T-helper 2 cell (primary cell): ENCODE measurements at places on chromosomes 2 and 18.

DNA sequence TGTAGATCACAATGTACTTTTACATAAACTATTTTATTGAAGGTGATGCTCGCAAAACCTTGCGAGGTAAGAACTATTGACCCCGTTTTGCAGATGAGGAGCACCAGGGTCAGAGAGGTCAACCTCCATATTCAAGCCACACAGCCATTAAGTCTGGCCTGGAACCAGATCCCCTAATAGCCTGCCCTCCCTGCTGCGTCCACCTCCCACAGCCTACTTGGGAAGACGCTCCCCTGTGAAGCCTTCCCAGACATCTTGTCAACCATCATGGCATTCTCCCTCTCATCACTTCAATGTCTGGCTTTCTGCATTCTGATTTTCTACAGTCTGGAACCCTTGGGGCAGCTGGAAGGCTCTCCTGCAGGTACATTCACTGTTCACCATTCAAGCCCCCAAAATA lies 101.0 kb downstream of the TTC32 start:
- DNase-seq: no peak

GRCh38 chr18:39911716-39912115 lies 2043.3 kb upstream of the PIK3C3 start:
- no peak for DNase-seq

DNA sequence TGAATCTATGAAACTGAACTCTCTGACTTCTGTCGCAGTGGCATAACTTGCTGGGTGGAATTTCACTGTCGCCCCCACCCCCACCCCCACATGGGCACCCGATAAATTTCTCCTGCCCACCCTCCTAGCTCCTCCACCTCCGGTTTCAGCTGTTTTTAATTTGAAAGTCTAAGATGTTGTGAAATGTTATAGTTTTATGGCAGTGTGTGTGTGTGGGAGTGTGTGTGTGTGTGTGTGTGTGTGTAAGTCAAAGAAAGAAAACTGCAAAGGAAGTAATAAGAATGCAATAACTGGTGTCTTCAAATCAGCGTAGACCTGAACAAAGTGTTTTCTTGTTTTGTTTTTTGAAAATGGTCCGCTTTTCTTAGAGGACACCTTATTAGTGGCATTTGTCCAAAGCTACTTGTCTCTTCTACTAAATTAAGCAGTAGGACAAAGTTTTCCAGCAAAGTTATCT lies 388 bp downstream of the DTNA start:
- DNase-seq: no peak

- DNase-seq: peak; percentile 60
Observed at GRCh38 chr2:98508709-98509066, 64.0 kb downstream of the INPP4A start.

GRCh38 chr2:120396013-120396860 lies 50.3 kb downstream of the INHBB start:
- no peak for DNase-seq

- peak; percentile 36 for DNase-seq
Observed at GRCh38 chr2:69306822-69307578, 80.0 kb downstream of the GFPT1 start.

- no peak for DNase-seq
Observed at GRCh38 chr18:49166327-49166726, 215.6 kb upstream of the SMAD7 start.

GRCh38 chr18:32881009-32881408 lies 108.2 kb upstream of the KLHL14 start:
- DNase-seq: no peak

DNA sequence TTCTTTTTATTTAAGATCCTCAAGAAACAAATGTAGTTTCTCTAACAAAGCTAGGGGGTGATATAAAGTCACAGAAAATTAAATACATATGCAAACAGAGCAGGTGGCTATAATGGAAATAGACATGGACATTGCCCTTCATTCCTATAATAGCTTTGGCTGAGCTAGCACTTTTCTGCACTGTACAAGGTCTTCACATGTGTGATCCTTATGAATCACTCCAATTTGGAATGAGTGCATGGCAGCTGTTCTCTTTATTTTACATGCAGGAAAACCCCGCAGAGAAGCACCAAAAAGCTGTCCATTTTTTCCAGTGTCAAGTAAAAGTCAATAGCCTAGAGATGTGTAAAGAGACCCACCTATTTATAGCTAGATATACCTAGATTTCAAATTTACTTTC lies 747.4 kb upstream of the SLC8A1 start:
- DNase-seq: no peak

DNA sequence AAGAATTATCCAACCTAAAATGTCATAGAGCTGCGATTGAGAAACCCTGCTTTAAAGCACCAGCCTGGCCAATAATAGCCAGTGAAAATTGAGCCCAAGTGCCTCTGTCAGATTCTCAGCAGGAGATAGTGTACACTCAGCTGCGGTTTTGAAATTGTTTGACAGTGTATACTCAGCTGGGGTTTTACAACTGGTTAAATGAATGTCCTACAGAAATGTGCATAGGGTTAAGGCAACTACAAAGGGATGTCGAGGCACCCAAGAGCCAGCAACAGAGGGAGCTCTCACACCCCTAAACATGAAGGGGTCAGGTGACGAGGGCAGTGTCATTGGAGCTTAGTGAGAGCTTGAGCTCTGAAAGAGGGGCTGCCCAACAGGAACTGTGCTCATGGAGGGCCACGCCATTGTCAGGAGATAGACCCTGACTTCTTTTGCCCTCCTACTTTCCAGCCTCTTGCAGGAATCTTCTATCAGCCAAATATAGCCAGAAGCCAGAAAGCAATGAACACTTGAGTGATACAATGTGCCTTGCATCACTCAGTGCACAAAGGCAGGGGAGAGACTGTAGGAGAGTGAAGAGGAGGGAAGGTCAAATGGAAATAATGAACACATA lies 15.1 kb downstream of the ACTG2 start:
- peak; percentile 78 for DNase-seq

GRCh38 chr2:7146151-7146550 lies 228.9 kb downstream of the RNF144A start:
- DNase-seq: no peak

- DNase-seq: no peak
Observed at GRCh38 chr2:3279236-3279960, 98.2 kb downstream of the EIPR1 start.

DNA sequence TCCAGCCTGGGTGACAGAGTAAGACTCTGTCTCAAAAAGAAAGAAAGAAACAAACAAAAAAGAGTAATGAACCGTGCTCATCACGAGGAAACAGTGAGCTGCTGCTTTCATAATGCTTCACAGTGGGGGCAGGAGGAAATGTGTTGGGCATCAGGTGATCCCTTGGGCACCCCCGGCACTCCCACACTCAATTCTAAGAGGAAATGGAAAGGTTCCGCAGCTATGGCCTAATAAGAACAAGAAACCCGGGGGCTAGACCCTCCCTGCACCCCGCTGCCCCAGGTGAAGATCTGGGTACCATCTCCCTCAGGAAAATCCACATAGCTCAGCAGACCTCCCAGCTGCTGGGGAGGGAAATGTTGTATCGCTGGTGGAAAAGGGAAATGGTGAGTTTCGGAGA lies 118.9 kb downstream of the LPIN1 start:
- DNase-seq: no peak

DNA sequence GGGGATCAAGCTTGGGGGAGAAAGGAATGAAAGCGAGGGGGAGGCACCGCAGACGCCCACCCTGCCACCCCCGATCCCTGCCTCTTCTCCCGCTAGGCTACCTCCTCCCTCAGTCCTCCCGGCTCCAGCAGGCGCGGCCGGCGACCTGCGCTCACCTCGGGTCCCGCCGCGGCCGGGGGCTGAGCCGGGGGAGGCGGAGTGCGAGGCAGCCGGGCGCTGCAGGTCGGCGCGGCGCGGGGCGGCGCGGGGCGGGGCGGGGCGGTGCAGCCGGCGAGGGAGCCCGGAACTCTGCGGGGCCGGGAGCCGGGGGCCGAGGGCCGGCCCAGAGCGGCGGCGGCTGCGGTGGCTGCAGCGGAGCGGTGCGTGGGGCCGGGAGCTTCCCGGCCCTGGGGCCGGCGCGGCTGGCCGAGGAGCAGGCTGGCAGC lies 477 bp downstream of the ACVR1 start:
- DNase-seq: peak; percentile 50

DNA sequence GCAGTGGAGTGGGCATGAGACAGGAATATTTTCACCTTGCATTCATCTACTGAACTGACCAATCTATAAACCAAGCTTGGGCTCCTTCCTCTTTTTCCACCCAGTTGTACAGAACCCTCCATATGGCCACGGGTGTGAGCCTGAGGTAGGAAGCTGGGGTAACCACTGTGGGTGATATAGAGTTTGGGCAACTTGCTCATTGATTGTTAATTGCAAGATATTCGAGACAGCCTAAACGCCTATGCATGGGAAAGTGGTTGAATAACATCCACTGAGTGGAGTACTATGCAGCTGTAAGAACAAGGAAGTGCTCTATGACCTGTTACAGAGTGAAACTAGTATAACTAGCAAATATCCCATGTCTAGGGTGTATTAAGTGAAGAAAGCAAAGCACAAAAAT lies 7.3 kb upstream of the VAPA start:
- no peak for DNase-seq

GRCh38 chr2:31270822-31271231 lies 36.9 kb downstream of the EHD3 start:
- no peak for DNase-seq

DNA sequence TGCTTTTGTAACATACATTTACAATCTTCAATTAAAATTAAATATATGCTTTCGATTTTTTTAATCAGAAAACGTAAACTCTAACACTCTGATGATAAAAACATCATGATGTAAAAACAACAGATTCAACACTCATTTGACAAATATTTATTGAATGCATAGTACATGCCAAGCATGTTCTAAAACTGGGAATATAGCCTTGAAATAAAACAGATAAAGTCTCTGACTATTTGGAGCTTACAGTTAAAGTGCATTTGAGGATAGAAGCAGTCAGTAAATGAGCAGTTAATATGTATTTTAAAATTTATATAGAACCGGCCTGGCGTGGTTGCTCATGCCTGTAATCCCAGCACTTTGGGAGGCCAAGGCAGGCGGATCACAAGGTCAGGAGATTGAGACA lies 47.8 kb downstream of the TMX3 start:
- DNase-seq: no peak

- no peak for DNase-seq
Observed at GRCh38 chr18:6256521-6256920, 158.2 kb downstream of the L3MBTL4 start.

DNA sequence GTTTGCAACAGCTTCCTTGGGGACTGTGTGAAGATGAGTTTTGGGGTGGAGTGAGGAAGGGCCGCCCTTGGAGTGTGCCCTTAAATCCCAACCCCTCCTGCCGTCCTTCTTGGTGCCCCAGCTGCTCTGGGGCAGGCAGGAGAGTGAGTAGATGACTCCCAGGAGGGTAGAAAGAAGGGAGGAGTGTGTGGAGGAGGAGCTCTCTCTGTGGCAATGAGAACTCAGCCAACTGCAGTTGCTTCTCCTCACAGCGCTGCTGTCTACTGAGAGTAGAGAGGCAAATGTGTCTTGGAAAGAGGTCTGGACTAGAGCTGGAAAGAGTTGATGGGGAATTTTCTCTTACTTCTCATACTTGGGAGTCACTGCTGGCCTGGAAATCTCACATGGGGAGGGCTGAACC lies 21.8 kb upstream of the SIX2 start:
- no peak for DNase-seq

DNA sequence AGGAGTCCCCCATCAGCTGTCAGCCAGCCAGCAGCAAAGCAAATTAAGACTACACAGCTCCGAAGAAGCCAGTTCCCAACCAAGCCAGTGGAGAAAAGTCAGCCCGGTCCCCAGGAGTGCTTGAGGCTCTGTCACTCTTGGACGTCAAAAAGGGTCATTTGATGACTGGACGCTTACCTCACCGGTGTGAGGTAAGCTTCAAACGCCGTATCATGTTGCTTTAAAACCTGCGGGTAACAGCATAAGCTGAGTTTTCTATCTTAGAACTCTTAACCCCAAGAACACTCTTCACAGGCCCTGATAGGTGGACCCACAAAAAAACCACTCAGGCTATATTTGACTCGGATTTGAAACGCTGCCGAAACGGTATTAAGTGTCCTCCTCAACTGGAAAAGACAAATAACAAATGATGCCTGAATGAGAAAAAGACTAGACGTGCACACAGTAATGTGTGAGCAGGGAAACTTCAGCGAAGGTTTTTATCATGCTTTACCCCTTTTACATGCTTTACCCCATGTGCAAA lies 682 bp upstream of the LNPK start:
- peak; percentile 32 for DNase-seq

GRCh38 chr18:31162825-31163435 lies at the start of gene DSC1:
DSC1 (minus strand) TSS chr18:31162856; CDS start chr18:31162594, 262 bp downstream.
- DNase-seq: no peak

DNA sequence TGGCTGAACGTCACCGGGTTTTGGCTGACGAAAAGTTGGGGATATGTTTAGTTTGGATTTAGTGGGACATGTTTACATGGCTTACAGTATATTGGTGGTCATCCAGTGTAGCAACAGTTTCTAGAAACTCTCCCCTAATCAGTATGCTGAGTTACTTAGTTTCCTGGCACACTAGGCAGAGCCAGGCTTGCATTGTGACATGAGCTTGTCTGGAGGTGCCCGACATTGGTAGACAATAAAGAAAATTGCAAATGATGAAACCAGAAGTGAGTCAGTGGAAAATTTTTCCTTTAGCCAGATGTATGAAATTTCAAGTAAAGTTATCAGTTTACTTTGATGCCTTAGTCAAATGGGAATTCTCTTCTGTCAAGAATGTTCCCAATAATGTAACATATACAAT lies 276.1 kb downstream of the RDH14 start:
- DNase-seq: no peak

DNA sequence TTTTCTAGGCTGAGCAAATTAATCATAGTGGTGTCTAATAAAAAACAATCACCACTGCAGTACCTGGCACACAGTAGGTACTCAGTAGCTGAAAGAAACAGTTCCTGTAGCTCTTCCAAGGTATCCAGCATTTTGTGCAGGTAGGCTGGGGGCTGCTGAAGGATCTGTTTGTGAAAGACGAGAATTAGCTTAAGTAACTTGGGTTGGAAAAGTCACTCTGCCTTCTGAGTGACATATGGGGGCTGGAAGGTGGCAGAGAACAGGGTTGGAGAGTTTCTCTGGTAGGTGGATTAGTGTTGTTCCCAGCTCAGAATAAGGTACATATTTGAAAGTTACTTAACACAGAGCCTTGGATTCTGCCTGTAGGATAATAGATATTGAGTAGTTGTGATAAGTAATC lies 72.8 kb downstream of the FMNL2 start:
- DNase-seq: no peak

GRCh38 chr2:184793176-184793575 lies 194.8 kb downstream of the ZNF804A start:
- no peak for DNase-seq

- no peak for DNase-seq
Observed at GRCh38 chr2:135974036-135974435, 11.4 kb downstream of the DARS1 start.

DNA sequence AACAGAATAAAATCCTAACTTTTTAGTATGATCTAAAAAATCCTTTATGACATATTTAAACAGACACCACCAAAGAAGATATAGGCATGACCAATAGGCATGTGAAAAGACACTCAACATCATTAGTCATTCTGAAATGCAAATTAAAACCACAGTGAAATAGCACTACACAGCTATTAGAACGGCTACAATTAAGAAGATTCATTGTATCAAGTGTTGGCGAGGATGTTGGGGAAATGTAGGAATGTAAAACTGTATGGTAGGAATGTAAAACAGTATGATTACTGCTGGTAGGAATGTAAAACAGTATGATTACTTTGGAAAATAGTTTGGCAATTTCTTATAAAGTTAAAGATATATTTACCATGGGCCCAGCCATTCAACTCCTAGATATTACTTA lies 253.3 kb upstream of the TCF4 start:
- no peak for DNase-seq
